ENCODE measurements at places on chromosomes 11 and 22.

- no peak for DNase-seq
These were observed 40.9 kb downstream of the NAV2 start for GRCh38 chr11:19753451-19754106.

DNA sequence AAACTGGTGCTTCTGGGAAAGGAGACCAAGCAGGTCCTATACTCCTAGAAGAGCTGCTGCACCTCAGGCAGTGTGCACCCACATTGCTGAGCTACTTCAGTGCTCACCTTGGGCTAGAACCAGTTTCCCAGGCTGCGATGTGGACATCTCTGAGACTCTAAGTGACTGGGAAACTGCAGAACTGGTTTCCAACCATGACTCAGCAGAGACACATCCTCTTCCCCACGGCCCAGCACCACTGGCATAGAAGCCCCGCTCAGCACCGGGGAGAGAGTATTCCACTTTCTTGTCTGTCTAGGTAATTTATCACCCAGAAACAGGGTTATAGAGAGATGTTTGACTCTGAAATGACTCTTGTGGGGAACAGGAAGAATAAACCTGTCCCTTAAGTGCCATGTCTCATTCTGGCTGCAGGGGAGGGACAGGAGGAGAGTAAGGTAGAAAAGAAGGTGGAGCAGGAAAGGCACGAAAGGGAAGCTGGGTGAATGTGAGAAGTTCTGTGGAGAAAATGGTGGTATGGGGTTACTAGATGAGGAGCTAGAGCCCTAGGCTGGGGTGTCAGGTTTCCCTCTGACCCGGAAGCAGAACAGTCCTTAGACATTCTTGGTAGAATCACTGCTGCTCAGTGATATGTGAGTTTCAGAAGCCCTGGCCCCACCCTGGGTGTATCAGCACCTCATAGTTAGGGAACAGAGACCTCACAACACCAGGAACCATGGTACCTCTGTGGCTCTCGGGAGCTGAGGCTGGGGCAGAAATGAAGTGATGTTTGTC lies 340.4 kb upstream of the NCAM1 start:
- DNase-seq, result no peak

GRCh38 chr11:42762348-42762747 lies 549.4 kb upstream of the API5 start:
- DNase-seq, result no peak

GRCh38 chr11:116808262-116809175 lies 14.6 kb downstream of the APOA4 start:
- no peak for DNase-seq

- no peak for DNase-seq
These were observed 3.3 kb downstream of the SCGB1D2 start for GRCh38 chr11:62245271-62245753.

- no peak for DNase-seq
These were observed 4.3 kb downstream of the POLR3H start for GRCh38 chr22:41540006-41540315.

DNA sequence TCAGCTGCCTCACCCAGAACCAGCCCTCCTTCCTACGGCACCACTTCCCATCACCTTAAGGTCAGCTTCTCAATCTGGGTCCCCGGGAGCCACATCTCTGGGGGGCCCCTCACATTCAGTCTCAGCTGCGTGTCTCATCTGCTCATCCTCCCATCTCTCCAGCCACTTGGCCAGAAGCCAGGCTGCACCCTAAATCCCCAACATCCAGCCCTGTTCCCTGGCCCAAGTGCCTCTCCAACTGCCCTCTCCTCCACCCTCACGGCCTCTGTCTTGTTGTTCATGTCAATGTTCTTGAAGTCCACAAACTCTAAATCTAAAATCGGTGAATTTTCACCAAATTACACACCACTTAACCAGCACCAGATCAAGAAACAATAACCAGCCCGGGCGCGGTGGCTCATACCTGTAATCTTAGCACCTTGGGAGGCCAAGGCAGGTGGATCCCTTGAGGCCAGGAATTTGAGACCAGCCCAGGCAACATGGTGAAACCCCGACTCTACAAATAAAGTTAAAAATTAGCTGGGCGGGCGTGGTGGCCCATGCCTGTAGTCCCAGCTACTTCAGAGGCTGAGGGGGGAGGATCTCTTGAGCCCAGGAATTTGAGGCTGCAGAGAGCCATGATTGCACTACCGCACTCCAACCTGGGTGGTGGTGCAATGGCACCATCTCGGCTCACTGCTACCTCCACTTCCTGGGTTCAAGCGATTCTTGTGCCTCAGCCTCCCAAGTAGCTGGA lies 33.7 kb downstream of the A4GALT start:
- DNase-seq, result no peak

- DNase-seq, result peak; percentile 65
These were observed 929 bp downstream of the PRDM10 start for GRCh38 chr11:130001461-130002351.

GRCh38 chr11:107840129-107840484 lies 18.5 kb downstream of the SLC35F2 start:
- DNase-seq, result peak; percentile 63

DNA sequence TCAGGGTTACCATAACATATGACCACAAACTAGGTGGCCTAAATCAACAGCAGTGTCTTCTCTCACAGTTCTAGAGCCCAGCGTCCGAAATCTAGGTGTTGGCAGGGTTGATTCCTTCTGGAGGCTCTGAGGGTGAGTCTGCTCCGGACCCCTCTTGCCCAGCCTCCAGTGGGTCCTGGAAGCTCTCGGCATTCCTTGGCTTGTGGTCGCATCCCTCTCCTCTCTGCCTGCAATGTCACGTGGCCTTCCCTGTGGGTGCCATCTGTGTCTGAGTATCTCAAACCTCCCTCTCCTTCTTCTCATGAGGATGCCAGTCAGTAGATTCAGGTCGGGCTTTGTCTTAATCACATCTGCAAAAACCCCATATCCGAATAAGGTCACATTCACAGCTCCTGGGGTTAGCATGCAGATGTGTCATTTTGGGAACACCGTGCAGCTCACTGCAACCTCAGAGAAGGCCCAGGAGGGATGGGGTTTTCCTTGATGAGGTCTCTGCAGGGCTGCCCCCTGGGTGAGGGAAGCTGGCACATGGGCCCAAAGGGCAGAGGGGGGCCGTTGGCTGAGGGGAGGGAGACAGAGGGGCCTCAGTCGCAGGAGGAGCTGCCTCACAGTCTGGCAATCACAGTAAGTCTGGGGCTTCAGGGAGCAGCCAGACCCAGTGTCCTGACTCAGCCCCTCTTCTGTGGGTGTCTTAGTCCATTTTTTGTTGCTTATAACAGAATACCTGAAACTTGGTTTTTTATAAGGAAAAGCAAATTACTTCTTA lies 41.2 kb downstream of the PARVG start:
- DNase-seq, result no peak

DNA sequence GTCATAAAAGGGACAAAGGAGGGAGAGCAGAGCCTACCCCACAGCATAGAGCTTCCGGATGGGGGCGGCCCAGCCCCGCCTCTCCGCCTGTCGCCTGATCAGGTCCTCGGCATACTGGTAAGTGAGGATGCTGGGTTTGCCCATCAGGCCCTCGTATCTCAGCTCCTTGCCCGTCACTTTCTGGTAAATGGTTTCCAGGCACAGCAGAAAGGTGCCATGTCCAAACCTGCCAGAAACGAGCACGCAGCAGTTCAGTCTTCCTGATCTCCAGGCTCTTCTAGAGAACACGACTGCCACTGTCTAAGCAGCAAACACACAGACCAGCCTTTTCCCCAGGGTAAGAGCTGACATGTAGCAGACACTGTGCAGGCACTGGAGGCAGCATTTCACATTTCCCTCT lies 17.4 kb upstream of the TMEM121B start:
- DNase-seq, result no peak

DNA sequence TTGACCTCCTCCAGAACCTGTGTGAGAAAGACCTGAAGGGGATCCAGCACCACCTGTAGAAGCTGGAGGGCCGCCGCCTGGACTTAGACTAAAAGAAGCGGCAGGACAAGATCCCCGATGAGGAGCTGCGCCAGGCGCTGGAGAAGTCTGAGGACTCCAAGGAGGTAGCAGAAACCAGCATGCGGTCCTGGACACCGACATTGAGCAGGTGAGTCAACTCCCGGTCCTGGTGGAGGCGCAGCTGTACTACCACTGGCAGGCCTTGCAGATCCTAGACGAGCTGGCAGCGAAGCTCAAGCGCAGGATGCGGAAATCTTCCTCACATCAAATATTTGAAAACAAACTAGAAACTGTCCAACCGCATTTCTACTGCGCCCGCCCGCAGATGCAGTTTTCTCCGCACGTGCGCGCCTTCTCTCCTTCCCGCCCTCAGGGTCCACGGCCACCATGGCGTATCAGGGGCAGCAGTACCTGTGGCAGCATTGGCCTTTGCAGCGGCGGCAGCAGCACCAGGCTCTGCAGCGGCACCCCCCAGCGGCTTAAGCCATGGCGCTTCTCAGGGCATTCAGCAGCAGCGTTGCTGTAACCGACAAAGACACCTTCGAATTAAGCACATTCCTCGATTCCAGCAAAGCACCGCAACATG lies 10.2 kb downstream of the CLDN25 start:
- DNase-seq, result no peak

DNA sequence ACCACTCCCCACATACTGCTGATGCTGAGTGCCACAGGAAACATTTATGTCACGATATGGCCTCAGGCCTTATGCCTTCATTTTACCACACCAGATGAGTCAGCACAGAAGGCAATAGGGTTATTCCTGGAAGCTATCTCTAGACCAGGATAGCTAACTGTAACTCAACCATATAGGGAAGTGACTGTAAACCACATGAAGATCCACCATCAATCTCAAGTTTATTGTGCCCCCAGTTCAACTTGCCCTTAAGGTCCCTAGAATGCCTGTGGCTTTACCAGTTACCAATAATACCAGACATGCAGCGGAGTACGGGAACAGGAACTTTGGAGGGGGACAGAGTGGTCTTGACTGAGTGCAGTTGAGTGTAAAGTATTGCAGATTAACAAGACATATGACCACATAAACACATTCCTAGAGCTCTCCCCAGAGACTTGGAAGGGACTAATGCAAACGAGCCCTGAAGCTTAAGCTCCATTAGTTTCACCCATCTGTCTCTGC lies 180.9 kb downstream of the KIF18A start:
- no peak for DNase-seq

- no peak for DNase-seq
These were observed 9.9 kb downstream of the CTSC start for GRCh38 chr11:88327462-88328143.

DNA sequence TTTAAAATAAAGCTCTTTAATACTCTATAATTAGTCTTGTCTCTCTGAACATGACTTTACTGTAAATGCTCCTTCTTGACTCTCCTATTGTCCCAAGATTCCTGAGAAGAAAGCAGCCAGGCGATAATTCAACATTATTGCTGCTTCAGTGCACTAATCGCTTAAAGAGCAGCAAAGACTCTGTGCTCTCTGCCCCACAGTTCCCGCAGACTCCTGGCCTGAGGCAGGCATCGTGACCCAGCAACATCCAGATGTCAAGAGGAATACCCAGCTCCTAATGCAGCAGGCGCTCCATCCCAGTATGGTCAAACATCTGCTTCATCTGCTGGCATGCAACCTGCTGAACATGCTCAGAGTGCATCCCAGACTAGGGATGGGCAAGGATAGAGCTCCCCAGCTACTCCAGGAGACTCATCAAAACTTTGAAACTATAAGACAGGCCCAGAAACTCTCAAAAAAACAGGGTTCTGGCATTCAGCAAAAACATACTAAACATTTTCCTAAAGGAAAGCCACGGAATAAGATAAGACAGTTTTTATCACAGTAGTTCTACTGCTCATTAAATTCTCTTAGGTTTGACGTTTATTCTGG lies 270.0 kb downstream of the SOX6 start:
- DNase-seq, result no peak

DNA sequence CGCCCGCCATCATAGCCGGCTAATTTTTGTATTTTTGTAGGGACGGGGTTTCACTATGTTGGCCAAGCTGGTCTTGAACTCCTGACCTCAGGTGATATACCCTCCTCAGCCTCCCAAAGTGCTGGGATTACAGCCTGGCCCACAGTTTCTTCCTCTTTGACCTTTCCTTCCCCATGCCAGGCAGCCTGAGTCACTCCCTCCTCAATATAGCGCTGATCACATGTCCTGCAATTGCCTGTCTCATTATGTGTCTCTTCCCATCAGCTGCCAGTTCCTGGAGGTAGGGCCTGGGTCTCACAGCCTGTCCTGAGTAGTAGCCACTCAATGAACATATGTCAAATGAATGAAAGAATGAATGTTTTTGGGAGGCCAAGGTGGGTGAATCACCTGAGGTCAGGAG lies 43.0 kb upstream of the CCDC134 start:
- no peak for DNase-seq

GRCh38 chr11:9956483-9956882 lies 292.6 kb downstream of the SWAP70 start:
- no peak for DNase-seq

DNA sequence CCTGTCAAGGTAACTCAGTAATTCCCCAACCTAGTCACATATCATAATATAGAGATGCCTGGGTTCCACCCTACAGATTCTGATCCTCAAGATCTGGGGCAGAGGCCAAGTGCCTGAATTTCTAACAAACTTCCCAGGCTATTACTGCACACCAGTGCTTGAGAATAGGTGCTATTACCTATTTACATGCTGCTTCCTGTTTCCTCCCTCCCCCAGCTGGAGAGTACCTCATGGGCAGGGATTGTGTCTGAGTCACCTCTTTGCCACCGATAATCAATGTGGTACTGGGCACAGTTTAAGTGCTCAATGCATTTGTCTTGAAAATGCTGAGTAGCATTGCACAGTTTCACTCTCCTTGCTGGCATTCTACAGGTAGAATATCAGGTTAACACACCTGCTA lies 582.2 kb upstream of the CADM1 start:
- DNase-seq, result no peak

GRCh38 chr11:73461335-73461840 lies 85.2 kb downstream of the RELT start:
- no peak for DNase-seq

DNA sequence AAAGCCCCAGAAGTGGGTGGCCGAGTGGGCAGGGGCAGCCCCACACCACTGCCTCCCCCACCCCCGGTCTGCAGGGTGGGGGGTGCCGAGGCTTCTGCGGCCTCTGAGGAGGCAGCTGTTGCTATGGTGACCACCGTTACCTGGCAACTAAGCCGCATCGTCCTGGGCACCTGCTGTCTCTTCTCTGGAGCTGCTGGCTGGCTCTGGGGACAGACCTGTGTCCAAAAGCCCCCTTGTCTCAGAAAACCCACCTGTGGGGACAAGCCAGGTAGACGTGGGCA lies 79.9 kb upstream of the PRR5 start:
- DNase-seq, result no peak

GRCh38 chr11:14554959-14555358 lies 34.8 kb upstream of the PSMA1 start:
- DNase-seq, result no peak
